Aorta (tissue), 5 donors: ENCODE measurements at places on chromosomes 7 and 10.
A peak's percentile ranks its signal among the peaks of the same experiment; 100 is the strongest.

GRCh38 chr10:102665904-102666509 is 21.7 kb downstream of the TRIM8 start:
- no peaks in the 10 kb centered on the region for H3K36me3 ChIP-seq
- DNase-seq, result no peak
- H3K27me3 ChIP-seq, result no peaks in the 10 kb centered on the region
- H3K4me3 ChIP-seq, result no peak overlapping the region

DNA sequence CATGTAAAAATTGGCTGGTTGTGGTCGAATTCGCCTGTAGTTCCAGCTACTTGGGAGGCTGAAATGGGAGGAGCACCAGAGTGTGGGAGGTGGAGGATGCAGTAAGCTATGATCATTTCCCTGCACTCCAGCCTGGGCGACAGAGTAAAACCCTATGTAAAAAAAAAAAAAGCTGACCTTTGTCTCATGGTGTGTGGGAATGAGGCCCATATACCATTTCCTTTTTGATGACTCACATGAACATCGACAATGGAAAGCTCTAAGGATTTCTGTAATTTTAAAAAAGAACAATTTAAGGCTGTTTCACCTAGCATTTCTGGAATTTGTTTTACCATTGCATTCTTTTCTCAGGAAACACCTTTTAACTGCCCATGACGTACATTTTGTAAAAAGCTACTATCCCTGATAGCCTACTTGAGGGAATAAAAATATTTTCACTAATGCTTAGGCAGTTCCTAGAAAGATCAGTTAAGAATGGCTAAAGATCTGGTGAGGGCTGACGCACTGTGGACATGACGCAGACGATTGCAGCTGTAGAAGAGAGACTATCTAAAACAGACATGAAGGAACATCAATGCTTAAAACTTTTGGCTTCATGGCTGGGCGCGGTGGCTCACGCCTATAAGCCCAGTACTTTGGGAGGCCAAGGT is 400.6 kb upstream of the IGFBP3 start:
- no peaks in the 10 kb centered on the region for H3K36me3 ChIP-seq
- no peak for DNase-seq
- H3K27me3 ChIP-seq, result no peaks in the 10 kb centered on the region
- H3K27ac ChIP-seq, result no peak overlapping the region

DNA sequence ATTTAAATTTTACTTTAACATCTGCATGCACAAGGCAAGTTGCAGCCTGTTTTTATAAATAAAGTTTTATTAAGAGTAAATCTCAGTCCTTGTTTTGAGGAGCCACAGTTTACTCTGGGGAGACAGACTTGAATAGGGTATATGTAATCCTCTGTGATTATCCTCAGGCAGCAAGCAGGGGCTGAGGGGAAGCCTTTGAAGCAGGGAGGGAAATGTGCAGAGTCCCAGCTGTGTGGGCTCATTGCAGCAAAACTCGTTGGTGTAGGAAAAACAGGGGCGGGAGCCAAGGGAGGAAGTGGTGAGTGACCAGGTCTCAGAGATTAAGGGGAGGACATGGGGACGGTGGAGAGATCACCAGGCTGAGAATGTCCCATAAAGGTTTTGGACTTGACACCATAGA is 34.3 kb upstream of the SMC3 start:
- no peak overlapping the region for H3K27ac ChIP-seq
- no peak for DNase-seq
- no peaks in the 10 kb centered on the region for H3K36me3 ChIP-seq
- H3K27me3 ChIP-seq, result no peaks in the 10 kb centered on the region
- no peak overlapping the region for H3K4me3 ChIP-seq
- no peaks in the 10 kb centered on the region for H3K4me1 ChIP-seq

GRCh38 chr10:48740015-48740707 is 55.5 kb downstream of the WDFY4 start:
- no peaks in the 10 kb centered on the region for H3K36me3 ChIP-seq
- no peak overlapping the region for H3K4me3 ChIP-seq
- DNase-seq, result no peak
- H3K4me1 ChIP-seq, result no peaks in the 10 kb centered on the region
- H3K27ac ChIP-seq, result no peak overlapping the region

DNA sequence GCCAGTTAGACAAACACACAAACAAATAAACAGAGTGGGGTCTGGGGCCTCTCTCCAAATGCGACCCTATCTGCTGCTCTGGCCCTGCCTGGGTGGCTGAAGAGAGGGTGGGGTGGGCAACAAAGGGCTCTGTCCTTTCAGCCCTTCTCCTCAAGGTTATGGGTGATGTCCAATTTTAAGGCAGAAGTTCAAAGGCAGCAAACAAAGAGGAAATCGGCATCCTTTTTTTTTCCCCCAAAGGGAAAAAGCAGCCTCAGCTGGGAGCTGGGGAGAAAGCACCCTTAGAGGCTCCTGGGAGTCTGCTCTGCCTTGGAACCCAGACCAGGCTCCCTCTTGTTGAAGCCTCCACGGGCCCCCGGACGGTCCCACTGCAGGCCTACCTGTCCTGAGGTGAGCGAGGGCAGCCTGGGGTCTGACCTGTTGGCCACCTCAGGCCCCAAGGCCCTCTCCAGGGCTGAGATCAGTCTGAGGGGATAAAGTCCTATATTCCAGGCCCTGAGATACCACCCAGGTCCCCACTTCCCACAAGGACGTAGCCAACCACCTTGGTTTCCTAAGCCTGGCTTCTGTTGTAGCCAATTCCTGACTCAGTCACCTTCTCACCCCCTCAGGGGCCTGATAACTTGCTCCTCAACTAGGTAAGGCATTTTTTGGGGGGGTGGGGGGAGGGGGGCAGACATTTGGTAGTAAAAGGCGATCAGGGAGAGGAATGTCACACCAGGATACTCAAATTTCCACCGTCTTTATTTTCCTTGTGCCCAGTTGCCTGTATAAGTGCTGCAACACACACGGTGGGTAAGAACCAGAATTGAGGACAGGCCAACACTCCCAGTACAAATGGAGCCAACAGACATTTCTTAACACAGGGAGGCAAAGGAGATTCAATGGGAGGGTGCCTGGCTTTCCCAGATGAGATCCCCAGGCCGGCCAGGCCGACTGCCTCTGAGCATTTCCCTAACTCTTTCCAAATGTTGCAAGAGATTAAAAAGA is 4.3 kb downstream of the HOXA11 start:
- no peaks in the 10 kb centered on the region for H3K4me1 ChIP-seq
- H3K36me3 ChIP-seq, result no peaks in the 10 kb centered on the region
- no peak overlapping the region for H3K4me3 ChIP-seq
- H3K27ac ChIP-seq, result no peak overlapping the region

DNA sequence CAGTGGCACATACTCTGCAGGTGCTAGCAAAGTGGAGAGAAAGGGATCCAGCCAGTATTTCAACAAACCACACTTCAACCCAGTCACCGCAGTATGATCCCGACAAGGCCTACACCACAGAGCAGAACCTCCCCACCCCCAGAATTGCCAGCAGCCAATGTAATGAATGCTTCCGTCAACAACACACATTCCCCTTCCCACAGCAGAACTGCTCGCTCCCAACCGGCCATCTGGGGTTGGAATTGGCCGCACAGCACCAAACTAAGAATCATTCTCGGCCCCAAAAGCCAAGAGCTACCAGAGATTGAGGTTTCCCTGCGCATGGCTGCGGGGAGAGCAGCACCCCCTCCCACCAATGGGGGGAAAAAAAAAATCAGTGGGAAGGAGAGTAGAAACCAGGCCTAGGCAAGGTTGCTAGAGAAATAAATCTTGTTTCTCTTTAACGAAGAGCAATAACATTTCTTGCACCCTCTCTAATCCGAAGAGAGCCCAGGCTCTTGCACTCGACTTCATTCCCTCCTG is 1.1 kb downstream of the WASL start:
- no peaks in the 10 kb centered on the region for H3K4me1 ChIP-seq
- H3K36me3 ChIP-seq, result no peaks in the 10 kb centered on the region
- DNase-seq, result peak; percentile 68
- no peaks in the 10 kb centered on the region for H3K27me3 ChIP-seq

DNA sequence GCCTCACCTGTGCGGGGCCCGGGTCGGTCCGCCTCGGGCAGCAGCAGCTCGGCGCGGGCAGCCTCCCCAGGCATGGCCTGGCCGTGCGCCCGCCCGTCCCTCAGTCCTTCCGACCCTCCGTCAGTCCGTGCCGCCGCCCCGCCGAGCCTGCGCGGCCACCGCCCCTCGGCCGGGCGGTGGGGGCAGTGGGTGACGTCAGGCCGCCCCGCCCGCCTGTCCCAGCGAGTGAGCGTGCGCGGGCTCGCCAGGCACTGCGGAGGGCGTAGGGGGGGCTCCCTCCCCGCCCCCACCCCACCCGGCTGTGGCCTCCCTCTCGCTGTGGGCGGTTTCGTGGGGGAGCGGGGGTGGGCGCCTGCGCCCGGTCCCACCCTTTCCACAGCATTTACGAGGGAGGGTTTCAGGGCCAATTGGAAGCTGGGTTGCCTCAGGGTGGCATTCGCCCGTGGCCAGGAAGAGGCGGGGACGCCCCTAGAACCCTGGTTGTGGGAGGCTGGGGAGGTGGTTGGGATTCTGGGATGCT is at the start of gene NACAD:
TSS of gene NACAD (minus strand) at position 149 of the 520 bp plus-strand sequence. CDS start at position 74, 75 bp downstream.
- H3K36me3 ChIP-seq, result no peaks in the 10 kb centered on the region
- H3K4me1 ChIP-seq, result no peaks in the 10 kb centered on the region
- no peak within 1 kb of the TSS for H3K27ac ChIP-seq
- H3K27me3 ChIP-seq, result no peaks in the 10 kb centered on the region
- DNase-seq, result peak; percentile 88
